IMR-90 (cell line): ENCODE measurements at places on chromosomes 16 and 17. TPM values are rescaled to one million over a fixed set of nuclear protein-coding genes. Genes with fewer than 3 reads are reported as not detected.

The DOC2A gene
- under 0.01 TPM in 1 of 2 replicates, not detected in the other for total RNA-seq

The MGRN1 gene
- total RNA-seq: 11.7 and 13.9 TPM in 2 replicates

The DUSP3 gene
- total RNA-seq: 40.9 and 42.5 TPM in 2 replicates

The EPOP gene
- 0.28 and 0.36 TPM in 2 replicates for total RNA-seq

The SERPINF2 gene
- total RNA-seq: not detected in 2 replicates

The CD300LB gene
- total RNA-seq: not detected in 2 replicates

DNA sequence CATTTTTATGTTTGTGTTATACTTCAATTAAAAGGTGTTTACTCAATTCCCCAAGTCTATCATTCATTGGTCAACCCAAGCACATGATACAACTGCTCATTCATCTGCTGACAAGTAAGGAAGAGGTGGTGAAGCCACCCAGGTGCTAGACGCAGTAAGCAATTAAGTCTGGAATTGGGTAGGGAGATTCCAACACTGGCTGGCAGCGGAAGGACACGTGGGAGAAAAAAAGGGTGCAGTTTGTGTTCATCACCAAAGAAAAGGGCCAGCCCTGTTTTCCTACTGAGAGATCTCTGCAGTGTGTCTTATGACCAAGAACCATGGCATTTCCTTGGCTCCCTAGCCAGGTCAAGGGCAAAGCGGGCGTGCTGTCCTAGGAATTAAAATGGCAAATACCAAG, 11.8 kb upstream of the ZNF23 start:
- no peak for DNase-seq

DNA sequence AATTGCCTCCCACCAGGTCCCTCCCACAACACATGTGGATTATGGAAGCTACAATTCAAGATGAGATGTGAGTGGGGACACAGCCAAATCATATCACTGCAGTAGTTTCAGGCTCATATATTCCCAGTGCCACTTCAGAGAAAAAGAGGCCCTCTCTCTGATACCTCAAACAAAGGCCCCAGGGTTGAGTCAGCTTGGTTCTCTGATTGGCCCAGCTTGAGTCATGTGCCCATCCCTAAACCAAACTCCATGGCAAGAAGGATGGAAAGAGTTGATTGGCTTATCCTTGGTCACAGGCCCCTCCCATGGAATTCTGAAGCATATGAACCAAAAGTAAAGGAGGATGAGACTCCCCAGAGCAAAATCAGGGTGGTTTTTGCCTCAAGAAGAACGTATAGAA, 75.9 kb upstream of the IRX6 start:
- DNase-seq: no peak

- no peak for DNase-seq
These were observed 20.7 kb downstream of the TXNDC11 start for GRCh38 chr16:11721781-11722467.

- DNase-seq: no peak
These were observed 920.2 kb upstream of the SOX9 start for GRCh38 chr17:71200597-71200996.

GRCh38 chr17:48148854-48149786, 41.6 kb downstream of the SNX11 start:
- no peak for DNase-seq

DNA sequence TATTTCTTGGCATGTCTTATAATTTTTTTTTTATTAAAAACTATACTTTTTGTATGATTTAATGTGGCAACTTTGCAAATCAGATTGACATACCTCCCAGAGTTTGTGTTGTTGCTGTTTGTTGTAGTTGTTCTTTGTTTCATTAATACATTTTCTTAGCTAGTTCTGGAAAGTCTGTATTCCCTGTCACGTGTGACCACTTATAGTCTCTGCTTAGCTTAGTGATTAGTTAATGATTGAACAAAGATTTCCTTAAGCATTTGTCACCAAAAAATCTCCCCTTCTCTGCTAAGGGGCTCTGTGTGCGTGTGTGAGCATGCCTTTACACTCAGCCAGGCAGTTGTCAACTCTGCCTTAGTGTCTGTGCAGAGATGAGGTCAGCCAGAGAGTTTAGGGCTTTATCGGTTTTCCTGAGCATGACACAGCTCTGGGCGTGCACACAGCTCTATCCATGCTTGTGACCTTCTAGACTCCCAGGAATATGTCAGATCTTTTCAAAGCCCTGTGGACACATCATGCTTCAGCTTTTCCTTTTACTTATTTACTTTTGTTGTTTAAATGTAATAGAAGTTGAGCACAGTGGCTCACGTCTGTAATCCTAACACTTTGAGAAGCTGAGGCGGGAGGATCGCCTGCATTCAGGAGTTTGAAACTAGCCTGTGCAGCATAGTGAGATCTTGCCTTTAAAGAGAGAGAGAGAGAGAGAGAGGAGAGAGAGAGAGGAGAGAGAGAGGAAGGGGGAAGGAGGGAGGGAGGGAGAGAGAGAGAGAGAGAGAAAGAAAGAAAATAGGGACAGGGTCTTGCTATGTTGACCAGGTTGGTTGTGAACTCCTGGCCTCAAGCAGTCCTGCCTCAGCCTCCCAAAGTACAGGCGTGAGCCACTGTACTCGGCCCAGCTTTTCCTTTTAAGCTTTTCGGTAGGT, 21.9 kb downstream of the DNAI2 start:
- DNase-seq: no peak

DNA sequence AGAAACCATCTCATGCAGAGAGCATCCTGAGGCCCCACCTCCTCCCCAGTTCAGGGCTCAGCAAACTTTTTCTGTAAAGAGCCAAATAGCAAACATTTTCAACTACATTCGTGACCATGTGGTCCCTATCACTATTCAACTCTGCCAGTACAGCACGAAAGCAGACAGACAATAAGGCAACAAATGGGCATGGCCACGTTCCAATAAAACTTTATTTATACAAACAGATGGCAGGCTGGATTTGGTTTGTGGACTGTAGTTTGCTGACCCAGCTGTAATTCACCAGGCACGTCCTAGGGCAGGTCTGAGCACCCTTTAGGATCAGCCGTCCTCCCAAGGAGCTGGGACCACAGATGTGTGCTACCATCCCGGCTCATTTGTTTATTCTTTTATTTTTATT, 27.1 kb upstream of the GPRC5C start:
- no peak for DNase-seq

- no peak for DNase-seq
These were observed 63.0 kb downstream of the TMEM100 start for GRCh38 chr17:55659661-55660060.

DNA sequence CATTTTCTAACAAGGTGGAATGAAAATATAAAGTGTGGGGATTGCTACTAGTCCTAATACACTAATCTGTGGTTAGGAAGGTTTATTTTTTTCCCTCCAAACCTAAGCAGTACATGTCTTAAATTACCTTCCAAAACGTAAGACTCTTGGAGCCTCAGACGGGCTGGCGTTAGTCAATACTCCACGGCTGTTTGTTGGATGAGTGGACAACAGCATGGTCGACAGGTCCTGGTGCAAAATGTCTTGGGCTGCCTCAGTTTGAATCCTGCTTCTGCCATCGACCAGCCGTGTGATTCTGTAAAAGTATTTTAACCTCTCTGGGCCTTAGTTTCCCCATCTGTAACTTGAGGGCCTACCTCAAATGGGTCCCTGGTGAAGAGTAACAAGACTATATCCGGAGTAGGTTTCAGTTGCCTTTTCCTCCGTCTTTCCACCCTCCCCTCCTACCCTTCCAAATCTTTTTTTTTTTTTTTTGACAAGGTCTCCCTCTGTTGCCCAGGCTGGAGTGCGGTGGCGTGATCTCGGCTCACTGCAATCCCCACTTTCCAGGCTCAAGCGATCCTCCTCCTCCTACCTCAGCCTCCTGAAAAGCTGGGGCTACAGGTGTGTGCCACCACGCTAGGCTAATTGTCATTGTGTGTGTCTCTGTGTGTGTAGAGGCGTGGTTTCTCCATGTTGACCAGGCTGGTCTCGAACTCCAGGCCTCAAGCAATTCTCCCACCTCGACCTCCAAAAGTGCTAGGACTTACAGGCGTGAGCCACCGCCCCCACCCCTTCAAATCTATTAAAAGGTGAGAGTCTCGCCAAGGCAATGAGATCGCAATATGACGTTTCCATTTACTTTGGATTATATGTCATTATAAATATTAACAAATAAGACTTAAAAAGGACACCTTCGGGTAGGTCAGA, 5.8 kb downstream of the SCGB1C2 start:
- no peak for DNase-seq

GRCh38 chr17:79341222-79341780, 266.7 kb downstream of the ENGASE start:
- no peak for DNase-seq
